ENCODE measurements at places on chromosomes 6 and 20.
A peak's percentile ranks its signal among the peaks of the same experiment; 100 is the strongest.

GRCh38 chr20:1418350-1418749 lies 25.5 kb upstream of the FKBP1A start:
- DNase-seq, result no peak

DNA sequence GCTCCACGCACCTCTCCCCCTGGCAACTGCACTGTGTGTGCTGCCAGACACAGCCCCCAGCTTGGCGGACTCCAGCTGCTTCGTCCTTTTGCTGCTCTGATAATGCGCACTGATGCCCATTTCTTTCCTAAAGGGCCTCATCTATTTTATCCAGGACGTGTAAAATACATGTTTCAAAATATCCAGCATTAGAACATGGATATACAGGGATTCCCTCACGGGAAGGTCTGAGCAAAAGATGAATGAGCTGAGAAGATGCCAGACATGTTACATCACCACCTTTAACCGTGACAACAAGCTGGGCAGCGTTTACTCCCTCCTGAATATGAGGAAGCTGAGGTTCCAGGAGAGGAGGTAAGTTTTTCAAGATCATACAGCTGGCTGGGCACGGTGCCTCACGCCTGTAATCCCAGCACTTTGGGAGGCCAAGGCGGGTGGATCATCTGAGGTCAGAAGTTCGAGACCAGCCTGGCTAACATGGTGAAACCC lies 32.8 kb downstream of the TNXB start:
- no peak for DNase-seq

- no peak for DNase-seq
Measured at GRCh38 chr6:159505140-159505922, 187.7 kb downstream of the SOD2 start.

DNA sequence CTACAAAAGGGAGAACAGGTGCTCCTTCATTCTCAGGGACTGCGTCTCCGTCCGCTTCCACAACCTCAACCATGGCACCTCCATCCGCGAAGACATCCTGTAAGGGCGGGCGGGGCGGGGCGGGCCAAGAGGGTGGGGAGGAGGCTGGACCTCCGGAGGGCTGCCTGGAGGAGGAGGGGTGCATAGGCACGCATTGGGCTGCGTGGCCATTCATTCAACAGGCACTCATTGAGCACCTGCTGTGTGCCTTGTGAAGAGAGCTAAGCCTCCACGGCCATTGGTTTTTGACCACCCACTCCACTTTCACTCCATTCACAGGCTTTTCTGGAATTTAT lies 435 bp downstream of the ZSWIM3 start:
- peak; percentile 17 for DNase-seq

DNA sequence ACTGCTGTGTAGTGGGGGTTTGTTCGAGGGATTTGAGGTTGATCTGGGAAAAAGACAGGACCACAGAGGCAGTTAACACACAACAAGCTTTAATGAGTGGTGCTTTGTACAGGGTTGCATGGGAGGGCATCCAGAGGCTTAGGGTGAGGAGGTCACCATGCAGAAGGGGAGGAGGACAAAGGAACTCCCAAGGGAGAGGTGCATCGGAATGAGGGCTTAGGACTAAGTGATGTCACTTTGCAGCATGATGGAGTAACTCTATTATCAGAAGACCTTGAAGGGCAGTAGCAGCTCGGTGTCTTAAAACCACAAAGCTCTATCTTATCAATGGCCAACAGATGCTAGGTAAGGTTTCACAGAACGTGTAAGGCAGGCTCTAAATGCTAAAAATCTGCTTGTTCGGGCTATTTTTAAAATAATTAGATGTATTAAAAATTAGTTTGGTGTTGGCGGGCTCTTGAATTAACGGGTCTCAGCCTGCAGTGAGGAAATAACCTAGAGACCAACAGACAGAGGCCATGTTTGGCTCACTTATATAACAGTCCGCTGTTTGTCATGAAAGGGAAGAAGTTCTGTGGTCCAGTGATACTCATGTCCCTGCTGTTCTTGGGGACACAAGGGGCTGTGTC lies 37.9 kb downstream of the MAN1A1 start:
- no peak for DNase-seq

DNA sequence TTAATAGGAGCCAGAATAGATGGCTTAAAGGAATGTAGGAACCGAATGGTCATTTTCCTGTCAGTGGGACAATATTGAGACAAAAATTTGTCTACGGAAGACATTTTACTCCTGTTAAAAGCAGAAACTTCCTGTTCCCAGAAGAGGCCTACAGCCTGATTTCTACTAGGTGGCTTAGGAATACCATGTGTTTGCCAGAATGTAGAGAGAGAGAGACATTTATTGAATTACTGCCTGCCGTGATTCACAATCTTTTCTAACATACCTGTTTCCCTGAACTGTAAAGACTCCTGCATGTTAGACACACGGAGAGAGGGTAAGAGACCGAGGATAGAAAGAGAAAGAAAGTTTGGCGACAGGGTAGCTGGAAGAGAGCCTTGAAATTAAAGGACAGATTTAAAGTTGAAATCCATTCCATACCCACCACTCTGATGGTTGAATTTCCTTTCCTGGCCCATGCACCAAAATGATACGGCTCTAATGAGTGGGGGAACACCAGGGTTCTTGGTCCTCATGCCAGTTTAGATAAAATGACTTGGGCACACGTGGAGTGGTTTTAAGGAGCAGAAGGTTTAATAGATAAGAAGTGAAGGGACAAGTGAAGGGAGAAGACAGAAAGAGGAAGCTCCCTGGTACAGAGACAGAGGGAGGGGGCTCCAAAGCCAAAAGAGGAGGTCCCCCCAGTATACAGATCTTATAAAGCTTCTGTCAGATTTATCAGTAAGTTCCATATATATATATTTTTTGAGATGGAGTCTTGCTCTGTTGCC lies 22.5 kb downstream of the NCOA3 start:
- DNase-seq, result no peak

Data from CD4-positive, alpha-beta T cell (primary cell).